ENCODE measurements at places on chromosomes 1 and 21.

GRCh38 chr1:23814016-23814415 lies 11.2 kb downstream of the HMGCL start:
- no peak for DNase-seq

DNA sequence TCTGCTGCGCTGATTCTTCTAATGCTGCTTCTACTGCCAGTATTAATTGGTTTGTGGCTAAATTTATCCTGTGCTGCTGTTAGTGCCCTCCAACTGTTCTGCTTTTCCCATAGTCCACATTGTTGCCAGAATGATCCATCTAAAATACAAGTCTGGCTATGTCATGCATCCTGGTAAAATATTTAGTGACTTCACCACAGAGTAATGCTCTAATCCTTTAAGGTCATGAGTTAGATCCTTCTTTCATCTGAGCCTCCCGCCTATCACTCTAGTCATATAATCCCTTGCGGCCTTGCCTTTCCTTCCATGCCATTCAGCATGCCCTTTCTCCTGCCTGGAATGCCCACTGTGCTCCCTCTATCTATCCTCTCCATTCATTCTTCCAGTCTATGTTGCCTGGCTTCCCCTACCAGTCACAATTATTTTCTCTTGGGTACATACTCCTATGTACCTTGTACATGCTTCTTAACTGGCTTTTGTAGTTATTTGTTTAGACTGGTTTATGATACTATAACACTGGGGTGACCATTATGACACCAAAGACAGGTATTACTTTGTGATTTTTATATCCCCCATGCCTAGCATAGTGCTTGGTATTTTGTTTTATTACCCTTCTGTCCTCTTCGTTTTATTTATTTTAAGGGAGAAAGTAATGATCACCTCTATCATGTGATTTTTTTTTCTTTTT lies 144.0 kb downstream of the MAGI3 start:
- DNase-seq: no peak

- no peak for DNase-seq
Measured at GRCh38 chr1:96820671-96821070, 99.1 kb downstream of the PTBP2 start.

GRCh38 chr1:168079761-168080160 lies 57.0 kb downstream of the GPR161 start:
- DNase-seq: no peak

DNA sequence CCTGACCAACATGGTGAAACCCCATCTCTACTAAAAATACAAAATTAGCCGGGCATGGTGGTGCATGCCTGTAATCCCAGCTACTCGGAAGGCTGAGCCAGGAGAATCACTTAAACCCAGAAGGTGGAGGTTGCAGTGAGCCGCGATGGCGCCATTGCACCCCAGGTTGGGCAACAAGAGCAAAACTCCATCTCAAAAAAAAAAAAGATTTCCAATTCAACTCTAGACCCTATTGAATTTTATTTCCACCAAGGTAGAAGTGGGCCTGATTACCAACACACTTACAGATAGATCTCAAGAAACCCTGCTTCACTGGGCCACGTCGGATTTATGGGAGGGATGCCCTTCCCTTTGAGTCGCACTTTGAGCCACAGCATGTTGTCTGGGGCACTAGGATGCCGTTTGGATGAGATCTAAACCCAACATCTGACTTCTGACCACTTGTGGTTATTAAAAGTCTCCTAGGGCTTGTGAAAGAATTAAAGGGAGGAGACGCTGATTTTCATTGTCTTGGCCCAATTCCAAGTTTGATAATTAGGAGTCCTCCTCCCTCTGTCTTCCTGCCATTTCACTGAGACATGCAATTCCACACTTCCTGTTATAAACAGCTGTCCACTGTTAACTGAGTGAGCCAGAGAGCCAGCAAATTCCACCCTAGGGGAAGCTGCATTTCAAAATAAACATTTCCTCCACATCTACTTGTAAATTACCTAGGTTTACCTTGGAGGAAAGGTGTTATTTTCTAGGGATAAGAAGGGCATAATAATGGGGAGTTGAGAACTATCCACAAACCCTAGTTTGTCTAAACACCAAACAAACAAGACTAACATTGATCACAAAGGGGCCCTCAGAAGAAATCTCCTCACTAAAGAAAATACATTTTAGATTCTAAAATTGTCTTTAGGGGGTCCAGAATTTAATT lies 5.2 kb upstream of the RERE start:
- peak; percentile 74 for DNase-seq

DNA sequence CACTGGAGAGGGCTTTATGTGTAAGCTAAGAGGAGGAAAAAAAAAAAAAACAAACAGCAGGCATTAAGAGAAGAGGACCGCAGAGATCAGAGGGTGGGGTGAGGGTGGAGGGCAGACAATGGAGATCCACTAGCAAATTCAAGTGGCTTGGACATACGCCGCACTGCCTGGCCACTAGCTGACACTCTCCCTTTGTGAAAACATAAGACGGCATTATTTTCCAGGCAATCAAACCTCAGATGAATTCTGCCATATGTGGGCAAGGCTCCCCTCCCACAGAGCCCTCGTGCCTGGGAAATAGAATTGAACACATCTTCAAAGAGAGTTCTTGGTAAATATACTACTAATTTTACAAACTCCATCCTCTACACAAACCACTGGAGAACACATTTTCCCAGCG lies 53.6 kb downstream of the ERG start:
- no peak for DNase-seq

DNA sequence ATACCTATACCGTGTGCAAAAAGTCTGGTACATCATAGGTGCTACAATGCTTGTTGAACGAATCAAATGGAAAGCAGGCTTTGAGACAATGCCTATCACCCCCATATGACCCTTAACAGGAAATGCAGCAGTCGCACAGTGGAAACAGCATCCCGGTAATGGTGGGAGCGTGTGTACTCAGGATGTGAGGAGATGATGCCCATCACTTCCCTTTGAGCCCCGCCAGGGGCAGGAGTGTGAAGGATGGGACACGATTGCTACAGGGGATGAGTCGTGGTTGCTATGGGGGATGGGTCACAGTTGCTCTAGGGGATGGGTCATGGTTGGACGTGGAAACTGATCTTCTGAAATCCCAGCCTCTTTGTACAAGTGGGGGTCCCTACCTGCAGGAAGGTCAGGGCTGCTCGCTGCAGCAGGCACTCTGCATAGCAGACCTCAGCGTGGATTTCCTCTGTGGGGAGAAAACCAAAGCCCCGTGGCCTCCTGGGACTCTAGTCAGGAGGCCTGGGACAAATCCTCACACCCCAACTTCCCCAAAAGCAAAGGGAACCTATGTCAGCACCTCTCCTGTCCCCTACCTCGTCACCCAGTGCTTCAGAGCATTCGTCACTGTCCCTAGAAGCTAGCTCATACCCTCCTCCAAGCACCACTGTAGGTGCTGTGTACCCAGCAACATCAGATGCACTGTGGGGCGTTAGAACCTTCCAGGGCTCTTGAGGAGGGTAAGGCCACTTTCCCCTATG lies 19.3 kb downstream of the TTC39A start:
- DNase-seq: no peak

DNA sequence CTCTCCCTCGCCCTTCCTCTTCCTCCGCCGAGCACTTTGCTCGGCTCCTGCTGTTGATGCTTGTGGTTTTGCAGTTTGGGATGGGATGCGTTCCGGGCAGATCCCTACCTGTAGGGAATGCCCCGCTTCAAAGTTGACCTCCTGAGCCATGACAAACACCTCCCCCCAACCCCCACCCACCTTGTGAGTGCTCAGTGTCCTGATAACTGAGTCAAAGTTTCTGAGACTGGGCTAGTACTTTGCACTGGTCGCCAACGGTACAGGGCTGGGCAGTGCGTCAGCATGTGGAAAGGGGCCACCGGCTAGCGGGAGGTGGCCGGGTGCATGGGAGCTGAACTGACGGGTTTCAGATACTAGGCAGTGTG lies 771 bp downstream of the RABGAP1L start:
- DNase-seq: peak; percentile 56

DNA sequence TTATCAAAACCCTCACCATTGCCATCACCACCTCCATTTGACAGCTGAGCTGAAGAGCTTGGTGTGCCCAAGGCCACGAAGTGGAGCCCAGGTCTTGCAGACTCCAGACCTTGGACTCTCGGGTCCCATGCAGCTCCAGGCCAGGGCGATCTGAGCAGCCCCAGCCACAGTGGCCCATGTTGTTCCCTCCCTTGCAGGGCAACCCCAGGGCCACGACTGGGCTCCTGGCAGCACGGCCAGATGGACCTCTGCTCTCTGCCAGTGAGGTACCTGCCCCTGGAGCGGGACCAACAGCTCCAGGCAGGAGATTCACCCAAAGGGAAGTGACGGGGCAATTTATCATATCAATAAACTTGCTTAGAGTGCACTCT lies 182.7 kb upstream of the VAMP3 start:
- peak; percentile 17 for DNase-seq

Data from left lung (tissue), 14 donors.